Esophagus squamous epithelium (tissue), 5 donors: ENCODE measurements at places on chromosomes 4 and X. TPM values are rescaled to one million over a fixed set of nuclear protein-coding genes. Genes with fewer than 3 reads are reported as not detected.

DNA sequence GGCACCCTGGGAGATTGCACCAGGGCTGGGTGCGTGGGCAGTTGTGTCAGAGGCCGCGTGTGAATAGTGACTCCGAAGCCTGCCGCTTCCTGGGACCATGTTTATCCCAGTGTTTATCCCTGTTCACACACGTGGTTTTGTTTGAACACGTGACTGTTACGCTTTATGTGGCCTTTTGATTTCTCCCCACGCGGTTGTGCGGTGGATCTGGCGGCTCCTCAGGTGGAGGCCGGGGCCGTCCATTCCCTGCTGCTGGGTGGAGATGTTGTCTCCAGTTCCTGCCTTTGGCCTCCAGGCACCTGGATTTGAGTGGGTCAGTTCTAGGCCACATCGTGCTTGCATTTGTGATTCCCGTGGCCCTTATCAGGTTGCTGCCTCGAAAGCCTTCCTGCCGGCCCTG lies 35.1 kb downstream of the NELFA start:
- DNase-seq = no peak

- DNase-seq = no peak
These were observed 38.6 kb upstream of the CEP135 start for GRCh38 chr4:55910140-55910539.

GRCh38 chr4:48898733-48899431 lies 7.7 kb downstream of the OCIAD2 start:
- no peak for DNase-seq

GRCh38 chr4:114017120-114017917 lies 37.9 kb upstream of the ARSJ start:
- no peak for DNase-seq

DNA sequence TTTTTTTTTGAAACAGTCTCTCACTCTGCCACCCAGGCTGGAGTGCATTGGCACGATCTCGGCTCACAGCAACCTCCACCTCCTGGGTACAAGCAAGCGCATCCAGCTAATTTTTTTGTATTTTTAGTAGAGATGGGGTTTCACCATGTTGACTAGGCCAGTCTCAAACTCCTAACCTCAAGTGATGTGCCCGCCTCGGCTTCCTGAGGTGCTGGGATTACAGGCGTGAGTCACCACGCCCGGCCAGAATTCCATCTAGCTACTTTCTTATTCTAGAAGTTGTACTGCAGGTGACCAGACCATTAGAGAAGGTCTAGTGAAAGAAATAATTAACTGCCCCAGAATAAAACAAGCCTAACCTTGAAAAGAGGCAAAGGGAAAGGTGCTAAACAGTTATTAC lies 2.3 kb downstream of the LRBA start:
- no peak for DNase-seq

DNA sequence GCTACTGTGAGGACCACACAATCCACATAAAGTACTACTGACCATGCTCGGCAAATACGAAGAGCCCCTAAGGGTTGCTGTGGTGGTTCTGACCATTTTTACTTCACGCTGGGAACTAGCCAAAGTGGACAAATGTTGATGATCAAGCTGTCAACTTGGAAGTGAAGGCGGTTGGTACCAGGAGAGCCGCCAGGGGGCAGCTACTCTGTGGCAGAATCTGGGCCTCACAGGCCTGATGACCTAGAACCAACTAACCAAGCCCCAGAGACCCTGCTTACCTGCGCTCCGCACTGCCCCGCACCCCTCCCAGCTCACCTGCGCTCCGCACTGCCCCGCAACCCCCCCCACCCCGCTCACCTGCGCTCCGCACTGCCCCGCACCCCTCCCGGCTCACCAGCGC lies 5.6 kb downstream of the GAK start:
- DNase-seq = no peak

DNA sequence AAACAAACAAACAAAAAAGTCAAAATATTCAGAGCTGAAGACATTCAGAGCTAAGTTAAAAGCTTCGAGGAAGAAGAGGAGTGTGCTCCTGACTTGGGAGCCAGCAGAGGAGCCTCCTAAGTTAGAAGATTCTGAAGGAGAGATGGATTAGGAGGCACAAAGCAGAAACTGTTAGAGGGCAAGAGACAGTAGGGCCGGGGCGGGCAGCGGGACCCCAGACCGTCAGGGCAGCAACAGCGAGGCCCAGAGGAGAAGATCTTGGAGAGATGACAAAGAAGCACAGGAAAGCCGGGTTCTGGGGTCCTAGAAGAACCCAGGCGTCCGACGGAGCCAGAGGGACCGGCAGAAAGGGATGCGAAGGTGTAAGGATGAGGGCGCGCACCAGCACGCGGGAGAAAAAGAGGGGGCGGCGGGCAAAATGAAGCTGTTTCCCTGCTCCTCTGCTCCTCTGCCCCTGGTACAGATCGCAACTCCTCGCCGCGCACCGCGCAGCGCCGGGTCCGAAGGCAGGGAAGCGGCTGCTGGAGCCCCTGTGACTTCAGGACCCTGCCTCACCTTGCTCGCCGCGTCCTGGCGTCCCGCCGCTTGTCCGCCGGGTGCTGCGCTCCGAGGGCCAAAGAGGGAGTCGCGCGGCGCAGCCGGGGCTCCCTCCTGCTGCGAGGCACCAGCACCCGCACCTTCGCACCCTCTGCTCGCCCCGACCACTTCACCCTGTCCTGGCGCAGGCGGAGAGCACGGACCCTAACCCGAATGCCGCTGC lies 477 bp downstream of the KLHL13 start:
- no peak for DNase-seq

DNA sequence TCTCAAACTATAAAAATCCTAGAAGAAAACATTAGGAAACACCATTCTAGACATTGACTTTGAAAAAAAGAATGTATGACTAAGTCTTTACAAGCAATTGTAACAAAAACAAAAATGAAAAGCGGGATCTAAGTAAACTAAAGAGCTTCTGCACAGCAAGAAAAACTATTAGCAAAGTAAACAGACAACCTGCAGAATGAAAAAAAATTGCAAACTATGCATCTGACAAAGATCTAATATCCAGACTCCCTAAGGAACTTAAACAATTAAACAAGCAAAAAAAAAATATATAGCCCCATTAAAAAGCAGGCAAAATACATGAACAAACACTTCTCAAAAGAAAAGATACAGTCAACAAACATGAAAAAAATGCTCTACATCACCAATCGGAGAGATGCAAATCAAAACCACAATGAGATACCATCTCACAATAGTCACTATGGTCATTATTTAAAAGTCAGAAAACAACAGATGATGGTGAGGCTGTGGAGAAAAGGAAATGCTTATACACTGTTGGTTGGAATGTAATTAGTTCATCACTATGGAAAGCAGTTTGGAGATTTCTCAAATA lies 168.1 kb downstream of the EPHA5 start:
- DNase-seq = no peak

GRCh38 chr4:127229855-127230608 lies 402.7 kb upstream of the INTU start:
- no peak for DNase-seq

GRCh38 chr4:182145334-182145905 lies 97.8 kb upstream of the TENM3 start:
- no peak for DNase-seq

GRCh38 chr4:100261346-100261745 lies 71.1 kb upstream of the DDIT4L start:
- no peak for DNase-seq

DNA sequence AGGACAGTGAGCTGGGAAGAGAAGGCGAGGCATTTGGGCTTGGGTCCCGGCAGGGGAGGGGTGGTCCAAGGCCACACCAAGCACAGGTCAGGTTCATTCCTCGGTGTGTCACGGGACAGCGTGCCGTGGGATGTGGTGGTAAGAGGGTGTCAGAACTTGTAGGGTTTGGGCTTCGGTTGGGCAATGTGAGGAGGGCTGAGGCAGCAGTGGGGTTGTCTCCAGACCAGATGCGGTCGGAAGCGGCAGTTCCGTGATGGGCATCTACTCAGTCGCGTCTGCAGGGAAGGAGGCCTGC lies 22.1 kb downstream of the ADRA2C start:
- no peak for DNase-seq

GRCh38 chrX:123277347-123277746 lies 93.3 kb downstream of the GRIA3 start:
- DNase-seq = no peak

- no peak for DNase-seq
These were observed 13.9 kb upstream of the PPEF2 start for GRCh38 chr4:75916091-75916661.

DNA sequence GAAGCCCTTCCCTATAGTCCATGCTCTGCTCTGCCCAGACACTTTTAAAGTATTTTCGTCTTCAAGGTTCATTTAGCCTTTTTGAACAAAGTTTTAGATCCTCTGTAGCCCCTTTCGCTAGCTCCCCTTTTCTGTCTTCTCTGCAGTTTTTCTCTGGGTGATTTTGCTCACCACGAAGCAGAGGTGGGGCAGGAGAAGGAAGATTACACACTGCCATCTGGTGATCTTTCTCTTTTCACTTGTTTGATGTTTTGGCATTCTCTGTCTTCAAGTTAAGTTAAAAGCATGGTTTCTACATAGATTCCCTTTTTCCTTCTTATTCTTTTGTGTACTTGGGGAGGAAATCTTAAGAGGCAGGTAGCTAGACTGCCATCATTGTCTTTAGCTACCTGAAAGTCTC lies 43.9 kb downstream of the CC2D2A start:
- no peak for DNase-seq

GRCh38 chrX:114075073-114075673 lies 508.7 kb upstream of the HTR2C start:
- DNase-seq = no peak

DNA sequence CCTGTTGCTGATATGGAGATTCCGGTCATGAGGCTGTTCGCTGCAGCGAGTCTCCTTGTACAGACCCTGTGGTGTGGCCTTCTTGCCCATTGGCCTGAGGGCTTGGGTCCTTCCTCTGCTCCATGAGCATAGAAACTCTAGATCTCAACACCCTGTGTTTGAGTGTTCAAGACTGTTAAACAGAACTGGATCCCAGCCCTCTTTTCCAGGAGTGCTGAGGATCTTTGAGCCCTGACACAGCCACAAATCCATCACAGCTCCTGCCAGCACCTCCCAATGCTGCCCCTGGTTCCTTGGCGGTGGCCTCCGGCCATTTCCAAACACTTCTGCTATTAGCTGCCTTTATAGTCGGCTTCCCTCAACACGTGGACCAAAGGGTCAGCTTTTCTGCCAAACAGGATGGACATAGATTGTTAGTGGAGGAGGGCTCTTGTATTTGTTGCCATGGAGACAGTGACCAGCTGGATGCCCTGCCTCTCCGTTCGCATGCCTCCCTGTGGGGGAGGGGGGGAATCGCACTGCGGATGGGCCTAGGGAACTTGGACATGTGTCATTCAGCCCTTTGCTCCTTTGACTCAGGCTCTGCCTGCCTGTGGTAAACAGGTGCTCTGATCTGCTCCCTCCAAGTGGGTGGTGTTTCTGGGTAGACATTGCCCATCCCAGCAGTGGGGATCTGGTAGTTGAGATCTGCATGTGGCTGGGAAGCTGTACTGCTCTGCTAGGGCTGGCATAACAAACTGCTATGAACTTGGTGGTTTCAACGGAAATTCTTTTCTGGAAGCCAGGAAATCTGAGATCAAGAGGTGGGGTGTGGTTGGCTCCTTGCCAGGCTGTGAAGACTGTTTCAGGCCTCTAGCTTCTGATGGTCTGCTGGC lies 6.9 kb upstream of the WDR1 start:
- DNase-seq = no peak

DNA sequence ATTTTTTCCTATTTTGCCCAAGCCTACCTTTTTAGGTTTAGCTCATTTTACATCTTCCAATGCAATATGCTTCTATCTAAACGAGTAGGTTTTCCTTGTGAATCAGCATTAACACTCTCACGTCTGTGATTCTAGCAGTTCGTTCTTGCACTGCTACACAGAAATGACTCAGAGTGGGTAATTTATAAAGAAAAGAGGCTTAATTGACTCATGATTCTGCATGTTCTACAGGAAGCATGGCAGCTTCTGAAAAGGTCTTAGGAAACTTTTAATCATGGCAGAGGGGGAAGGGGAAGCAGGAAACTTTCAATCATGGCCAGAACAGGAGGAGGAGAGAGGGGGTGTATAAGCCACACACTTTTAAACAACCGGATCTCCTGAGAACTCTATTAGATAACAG lies 44.9 kb downstream of the SPANXN1 start:
- DNase-seq = no peak

GRCh38 chrX:47240619-47241018 lies 7.8 kb downstream of the USP11 start:
- no peak for DNase-seq

DNA sequence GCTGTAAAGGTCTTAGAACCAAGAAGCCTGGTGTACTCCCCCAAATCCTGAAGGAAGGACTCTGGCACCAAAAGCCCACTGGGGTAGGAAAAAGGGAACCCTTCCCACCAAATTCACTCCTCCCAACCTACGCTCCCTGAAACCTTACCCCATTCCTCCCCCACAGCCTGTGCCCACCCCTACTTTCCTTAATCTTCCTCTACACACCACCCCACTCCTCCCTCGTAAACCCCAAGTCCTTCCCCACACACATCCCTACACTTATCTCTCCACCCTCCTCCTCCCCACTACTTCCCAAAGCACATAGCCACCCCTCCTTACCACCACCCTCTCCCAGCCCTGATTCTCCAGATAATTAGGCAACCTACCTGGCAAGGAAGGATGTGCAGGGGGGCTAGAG lies 1.7 kb downstream of the ZMYM3 start:
- DNase-seq = no peak

DNA sequence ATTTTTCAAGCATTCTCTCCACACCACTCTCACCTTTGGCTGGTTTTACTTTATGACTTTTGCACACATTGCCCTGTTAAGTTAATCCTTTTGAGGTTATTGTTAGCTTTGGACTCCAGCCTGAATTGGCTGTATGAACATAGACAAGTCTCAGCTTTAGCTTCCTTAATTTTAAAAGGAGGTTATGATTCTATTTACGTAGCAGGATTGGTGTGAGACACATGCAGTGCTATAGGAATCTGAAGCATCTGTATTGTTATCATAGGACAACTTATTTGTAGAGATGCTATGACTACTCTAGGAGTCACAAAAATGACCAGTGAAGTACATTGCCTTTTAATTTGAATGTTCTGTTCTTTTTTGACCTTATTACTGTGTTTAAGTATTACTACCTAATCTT lies 15.7 kb downstream of the PGAM4 start:
- no peak for DNase-seq

DNA sequence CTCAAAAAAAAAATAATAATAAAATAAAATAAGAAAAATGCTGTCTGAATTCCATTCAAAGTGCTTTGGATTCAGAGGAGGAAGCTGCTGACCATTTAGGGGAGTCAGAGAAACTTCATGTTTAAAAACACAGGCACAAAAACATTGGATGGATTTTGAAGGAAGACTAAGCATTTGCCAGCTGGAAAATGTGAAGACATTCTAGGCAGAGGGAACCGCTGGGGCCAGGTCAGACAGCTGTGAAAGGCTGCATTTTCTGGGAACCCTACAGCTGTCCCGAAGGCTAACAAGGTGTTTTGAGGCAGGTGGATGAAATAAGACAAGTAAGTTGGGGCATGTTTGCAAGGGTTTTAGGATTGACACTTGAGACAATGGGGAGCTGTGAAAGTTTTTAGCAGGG lies 38.6 kb downstream of the ING2 start:
- no peak for DNase-seq

The LRP2BP gene
- not detected for total RNA-seq

The KCNIP4 gene
- not detected for total RNA-seq

The ZCCHC18 gene
- total RNA-seq = 0.22 TPM

The SHISA3 gene
- 0.18 TPM for total RNA-seq

The RAB41 gene
- not detected for total RNA-seq

The LDB2 gene
- total RNA-seq = 7.9 TPM

The MAGED4 gene
- 0.23 TPM for total RNA-seq

The CTAG2 gene
- not detected for total RNA-seq

The HAND2 gene
- 2.2 TPM for total RNA-seq

The MAP3K15 gene
- total RNA-seq = not detected

The PRDM8 gene
- 0.11 TPM for total RNA-seq

The MGAT4D gene
- total RNA-seq = not detected

The TMSB15A gene
- not detected for total RNA-seq
